ENCODE measurements at places on chromosomes 3 and 15. TPM values are rescaled to one million over a fixed set of nuclear protein-coding genes. Genes with fewer than 3 reads are reported as not detected.
A peak's percentile ranks its signal among the peaks of the same experiment; 100 is the strongest.

The HYAL1 gene
- 9.5 TPM for polyA plus RNA-seq

The SERINC4 gene
- not detected for polyA plus RNA-seq

The ENTPD3 gene
- 4.6 TPM for polyA plus RNA-seq

The C3orf85 gene
- polyA plus RNA-seq, result 5.1 TPM

The UCN2 gene
- polyA plus RNA-seq, result not detected

The KLHL40 gene
- polyA plus RNA-seq, result not detected

The SMCO1 gene
- polyA plus RNA-seq, result not detected

The CFAP100 gene
- not detected for polyA plus RNA-seq

The CORO2B gene
- polyA plus RNA-seq, result 2.5 TPM

The FBXO40 gene
- polyA plus RNA-seq, result not detected

The EIF4E3 gene
- 14.8 TPM for polyA plus RNA-seq

The MRPL3 gene
- 82.2 TPM for polyA plus RNA-seq

The ZNF619 gene
- 1.2 TPM for polyA plus RNA-seq

- DNase-seq, result no peak
Observed at GRCh38 chr3:133376810-133377209, 23.0 kb upstream of the BFSP2 start.

- no peak for DNase-seq
Observed at GRCh38 chr15:32837935-32838334, 120.1 kb downstream of the GREM1 start.

DNA sequence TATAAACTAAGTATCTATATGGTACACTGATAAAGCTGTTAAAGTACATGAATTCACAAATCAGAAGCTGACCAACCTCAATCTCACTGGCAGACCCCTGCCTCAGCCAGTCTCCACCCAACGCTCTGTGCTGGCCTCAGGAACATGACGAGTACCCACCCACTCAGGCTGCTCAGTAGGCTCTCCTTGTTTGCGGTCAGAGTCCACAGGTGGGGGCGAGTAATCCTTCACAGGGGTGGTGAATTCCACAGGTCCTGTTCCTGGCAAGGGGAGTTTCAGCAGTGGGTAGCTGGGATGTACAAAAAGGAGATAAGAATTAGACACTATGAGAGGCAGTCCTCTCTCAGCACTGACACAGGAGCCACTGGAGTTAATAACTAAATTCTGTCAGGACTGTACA lies 40.9 kb downstream of the SCAP start:
- DNase-seq, result no peak

GRCh38 chr15:61598655-61599054 lies 369.6 kb upstream of the RORA start:
- DNase-seq, result no peak

DNA sequence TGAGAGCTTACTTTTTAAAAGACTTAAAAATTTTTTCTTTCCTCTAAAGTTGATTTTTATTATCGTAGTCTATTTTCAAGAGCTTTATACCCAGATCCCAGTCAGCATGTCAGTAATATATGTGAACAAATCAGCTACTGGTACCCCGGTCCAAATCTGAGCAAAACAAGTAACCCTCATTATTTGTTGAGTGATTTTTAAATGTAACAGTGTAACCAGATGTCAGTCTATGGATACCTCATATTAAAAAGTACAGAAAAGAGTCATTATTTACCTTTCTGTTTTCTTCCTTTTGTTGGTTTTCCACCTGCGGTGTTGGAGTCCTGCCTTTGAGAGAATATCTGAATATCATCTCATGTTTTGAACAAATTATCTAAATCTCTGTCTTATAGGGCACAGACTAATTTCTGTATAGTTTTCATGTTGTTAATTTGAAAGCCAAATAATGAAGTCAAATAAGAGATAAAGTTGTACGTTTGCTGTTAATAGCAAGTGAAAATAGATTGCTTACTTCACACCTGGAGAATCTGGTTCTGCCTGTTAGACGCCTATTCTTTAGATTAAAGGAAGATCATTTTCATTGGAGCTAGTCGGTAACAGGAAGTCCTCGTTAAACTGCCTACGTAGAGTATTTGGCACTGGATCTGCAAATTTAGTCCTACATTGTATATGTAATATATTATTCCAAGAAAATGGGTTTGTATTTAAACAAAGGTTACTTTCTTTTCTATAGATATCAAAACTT lies at the start of gene STX19:
TSS of gene STX19 (minus strand) at position 505 of the 745 bp plus-strand sequence. CDS start 13,328 bp downstream, outside the sequence.
- DNase-seq, result no peak

GRCh38 chr3:146507331-146508120 lies 36.9 kb downstream of the PLSCR1 start:
- no peak for DNase-seq

GRCh38 chr3:150545419-150546225 lies 674 bp downstream of the SERP1 start:
- DNase-seq, result peak; percentile 81

- no peak for DNase-seq
Observed at GRCh38 chr3:193554811-193555210, at the start of gene ATP13A4. Gene ATP13A4 (minus strand): TSS chr3:193554895. CDS start chr3:193554799, 96 bp downstream.

GRCh38 chr3:64612082-64612860 lies 75.5 kb downstream of the ADAMTS9 start:
- DNase-seq, result peak; percentile 86

- no peak for DNase-seq
Observed at GRCh38 chr3:54932606-54933005, 4.7 kb upstream of the LRTM1 start.

GRCh38 chr15:85941186-85941855 lies 138.3 kb upstream of the AGBL1 start:
- DNase-seq, result no peak

- DNase-seq, result no peak
Observed at GRCh38 chr15:94692710-94693109, 461.3 kb downstream of the MCTP2 start.

- no peak for DNase-seq
Observed at GRCh38 chr15:51108933-51109550, 14.3 kb upstream of the TNFAIP8L3 start.

DNA sequence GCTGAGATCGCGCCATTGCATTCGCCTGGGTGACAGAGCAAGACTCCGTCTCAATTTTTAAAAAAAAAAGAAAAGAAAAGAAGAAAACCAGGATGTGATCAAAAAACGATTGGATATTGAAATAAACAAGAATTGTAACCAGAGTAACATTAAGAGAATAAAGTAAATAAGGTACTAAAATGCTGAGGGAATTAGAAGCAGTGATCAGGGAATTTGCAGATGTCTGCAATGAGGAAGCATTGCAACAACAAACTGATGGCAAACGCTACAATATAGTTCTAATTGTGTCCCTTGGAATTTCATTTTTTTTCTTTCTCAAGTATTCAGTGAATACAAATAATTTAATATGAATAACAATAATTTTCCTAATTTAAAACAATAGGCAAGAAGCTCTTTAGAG lies 1077.5 kb downstream of the TBL1XR1 start:
- no peak for DNase-seq

GRCh38 chr3:114104414-114104813 lies 47.9 kb downstream of the QTRT2 start:
- DNase-seq, result no peak

DNA sequence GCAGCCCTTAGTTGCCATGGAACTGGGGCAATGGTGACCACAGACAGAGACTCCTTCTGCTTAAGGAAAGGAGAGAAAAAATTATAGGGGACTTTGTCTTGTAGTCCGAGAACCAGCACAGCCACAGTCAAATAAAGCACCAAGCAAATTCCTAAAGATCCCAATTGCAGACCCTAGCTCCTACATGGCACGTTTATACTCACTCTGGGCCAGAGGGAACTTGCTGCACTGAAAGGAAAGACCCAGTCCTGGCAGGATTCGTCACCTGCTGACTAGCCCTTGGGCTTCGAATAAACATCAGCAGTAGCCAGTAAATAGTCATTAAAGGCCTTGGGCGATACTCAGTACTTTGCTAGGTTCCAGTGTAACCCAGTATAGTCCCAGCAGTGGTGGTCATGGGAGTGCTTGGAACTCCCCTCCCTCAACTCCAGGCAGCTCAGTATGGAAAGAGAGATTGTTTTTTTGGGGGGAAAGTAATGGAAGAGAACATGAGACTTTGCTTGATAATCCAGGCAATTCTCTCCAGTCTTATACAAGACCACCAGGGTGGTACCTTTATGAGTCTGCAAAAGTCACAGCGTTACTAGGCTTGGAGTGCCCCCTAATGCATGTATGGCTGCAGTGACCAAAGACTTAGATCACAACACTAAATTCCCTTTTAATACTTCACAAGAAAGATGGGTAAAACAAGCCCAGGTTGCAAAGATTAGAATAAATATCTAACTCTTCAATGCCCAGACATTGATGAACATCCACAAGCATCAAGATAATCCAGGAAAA lies 66.4 kb upstream of the AGTR1 start:
- no peak for DNase-seq

- DNase-seq, result no peak
Observed at GRCh38 chr15:90545095-90545494, 15.4 kb downstream of the CRTC3 start.

GRCh38 chr3:79258479-79258878 lies 509.3 kb downstream of the ROBO1 start:
- DNase-seq, result no peak

DNA sequence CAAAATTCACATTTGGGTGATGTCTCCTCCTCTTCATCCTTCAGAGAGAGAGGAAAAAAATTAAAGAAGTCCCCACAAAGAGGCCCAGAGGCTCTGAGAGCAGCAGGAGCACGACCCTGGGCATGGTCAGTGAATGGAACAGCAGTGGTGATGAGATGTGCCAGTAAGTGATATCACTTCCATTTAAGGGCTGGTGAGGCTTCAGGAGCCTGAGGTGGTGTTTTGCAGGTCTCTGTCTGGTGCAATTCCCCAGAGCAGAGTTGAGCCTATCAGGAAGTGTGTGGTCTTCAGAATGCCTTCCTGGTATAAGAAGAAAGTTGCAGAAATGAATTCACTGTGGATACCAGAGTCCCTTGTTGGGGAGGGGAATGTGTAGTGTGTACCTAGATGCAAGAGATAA lies 21.4 kb downstream of the ERICH6 start:
- no peak for DNase-seq

DNA sequence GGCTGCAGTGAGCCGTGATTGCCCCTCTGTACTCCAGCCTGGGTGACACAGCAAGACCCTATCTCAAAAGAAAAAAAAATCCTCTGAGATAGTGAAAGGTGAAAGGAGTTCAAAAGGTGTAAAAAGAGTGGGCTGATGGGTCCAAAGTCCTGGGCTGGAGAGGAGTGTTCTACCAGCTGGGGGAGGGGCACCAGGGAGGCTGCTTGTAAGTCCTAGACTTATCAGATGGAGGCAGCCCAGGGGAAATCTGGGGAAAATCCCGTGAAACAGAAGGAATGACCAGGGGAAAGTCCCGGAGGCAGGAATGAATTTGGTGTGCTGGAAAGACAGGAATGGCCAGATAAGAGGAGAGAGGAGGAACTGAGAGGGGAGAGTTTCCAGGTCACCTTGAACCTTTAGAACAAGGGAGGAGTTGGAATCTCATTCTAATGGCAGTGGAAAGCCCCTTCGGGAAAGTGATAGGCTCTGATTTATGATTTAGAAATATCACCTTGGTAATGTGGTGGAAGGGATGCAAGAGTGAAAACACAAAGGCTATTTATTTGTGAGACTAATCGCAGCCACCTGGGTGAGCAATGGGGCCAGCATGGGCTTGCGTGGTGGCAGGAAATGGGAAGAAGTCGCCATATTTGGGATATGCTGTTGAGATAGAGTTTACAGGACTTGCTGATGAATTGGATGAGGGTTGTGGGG lies 23.4 kb upstream of the PPP4R2 start:
- no peak for DNase-seq

DNA sequence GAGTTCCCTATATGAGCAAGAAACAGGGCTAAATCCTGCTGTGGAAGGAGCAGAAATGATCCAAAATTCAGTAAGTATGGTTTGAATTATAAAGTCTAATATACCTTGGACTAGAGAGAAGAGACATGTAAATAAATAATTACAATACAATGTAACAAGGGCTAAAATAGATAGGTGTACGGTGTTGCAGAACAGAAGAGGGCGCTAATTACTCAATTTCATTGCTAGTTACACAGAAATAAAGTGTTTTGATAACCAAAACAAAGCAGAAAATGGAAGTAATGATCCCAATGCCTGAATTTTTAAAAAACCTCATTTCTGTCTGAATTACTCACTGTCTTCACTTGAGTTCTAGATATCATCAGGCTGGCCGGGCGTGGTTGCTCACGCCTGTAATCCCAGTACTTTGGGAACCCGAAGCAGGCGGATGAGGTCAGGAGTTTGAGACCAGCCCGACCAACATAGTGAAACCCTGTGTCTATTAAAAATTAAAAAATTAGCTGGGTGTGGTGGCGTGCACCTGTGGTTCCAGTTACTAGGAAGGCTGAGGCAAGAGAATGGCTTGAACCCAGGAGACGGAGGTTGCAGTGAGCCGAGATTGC lies 8.3 kb upstream of the PLCH1 start:
- DNase-seq, result no peak

GRCh38 chr3:182925330-182925943 lies 54.9 kb downstream of the DCUN1D1 start:
- no peak for DNase-seq

GRCh38 chr15:51589881-51590568 lies 32.5 kb downstream of the DMXL2 start:
- no peak for DNase-seq

GRCh38 chr15:32131803-32132202 lies 101.5 kb downstream of the CHRNA7 start:
- DNase-seq, result no peak

DNA sequence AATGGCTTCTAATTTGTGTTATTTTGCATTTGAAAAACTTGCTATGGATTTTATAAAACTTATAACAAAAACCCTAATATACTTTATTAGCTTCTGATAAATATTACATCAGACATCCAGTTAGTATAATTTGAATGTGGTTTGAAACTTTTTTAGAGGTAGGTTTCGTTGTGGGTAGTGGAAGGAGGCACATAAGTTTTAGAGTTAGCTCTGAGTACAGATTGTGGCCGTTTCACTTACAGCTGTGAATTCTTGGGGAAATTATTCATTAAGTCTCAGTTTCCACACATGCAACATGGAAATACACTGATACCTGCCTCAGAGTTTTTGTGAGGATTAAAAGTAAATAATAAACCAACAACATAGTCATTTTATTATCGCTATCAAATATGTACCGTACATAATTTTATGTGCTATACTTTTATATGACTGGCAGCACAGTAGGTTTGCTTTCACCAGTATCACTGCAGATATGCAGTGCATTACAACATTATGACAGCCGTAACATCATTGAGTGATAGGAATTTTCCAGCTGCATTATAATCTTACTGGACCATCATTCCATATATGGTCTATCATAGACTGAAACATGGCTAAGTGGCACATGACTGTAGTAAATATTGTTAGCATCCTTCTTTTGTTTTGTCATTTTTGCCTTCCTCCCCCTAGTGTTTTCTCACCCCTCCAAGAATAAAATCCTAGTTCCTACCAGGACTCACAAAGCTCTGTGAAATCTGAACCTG lies 175.6 kb downstream of the AKAP13 start:
- no peak for DNase-seq

- no peak for DNase-seq
Observed at GRCh38 chr3:131551761-131552160, 49.0 kb upstream of the MRPL3 start.
